NCI-H446 (cell line): ENCODE measurements at places on chromosomes 3 and 15.

DNA sequence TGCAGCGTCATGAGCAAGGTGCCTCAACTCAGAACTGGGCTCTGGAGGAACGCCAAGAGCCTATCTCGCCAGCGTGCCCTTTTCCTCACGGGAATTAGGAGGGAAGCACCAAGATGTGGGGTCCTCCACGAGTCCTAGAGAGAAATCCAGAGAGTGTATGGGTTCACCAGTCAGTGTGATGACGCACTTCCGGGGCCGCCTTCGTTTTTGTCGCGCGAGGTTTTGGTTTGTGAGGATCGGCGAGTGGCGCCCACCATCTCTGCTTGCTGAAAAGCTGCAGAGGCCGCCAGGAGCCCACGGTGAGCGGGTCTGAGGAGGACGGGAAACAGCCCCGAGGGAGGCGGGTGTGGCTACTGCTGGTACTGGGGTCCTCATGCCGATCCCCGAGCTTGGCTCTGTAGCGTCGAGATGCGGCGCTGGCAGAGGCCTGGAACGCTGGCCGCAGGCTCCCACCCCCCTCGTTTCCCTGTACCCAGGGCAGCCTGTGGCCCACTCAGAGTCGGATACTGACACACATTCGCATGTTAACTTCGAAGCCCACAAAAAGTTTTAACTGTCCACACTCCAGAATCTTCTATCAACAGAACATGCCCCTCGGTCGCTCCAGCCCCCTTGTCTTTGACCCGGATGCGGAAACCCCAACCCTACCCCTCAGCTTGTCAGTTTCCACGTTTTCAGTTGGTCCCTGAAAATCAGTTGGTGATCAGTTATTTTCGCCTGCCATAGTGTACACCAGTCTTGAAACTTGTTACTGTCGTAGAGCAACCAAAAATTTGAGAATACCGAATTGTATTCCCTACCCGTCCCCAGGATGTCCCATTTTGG is 30.4 kb downstream of the ZNF662 start:
- no peak for DNase-seq

DNA sequence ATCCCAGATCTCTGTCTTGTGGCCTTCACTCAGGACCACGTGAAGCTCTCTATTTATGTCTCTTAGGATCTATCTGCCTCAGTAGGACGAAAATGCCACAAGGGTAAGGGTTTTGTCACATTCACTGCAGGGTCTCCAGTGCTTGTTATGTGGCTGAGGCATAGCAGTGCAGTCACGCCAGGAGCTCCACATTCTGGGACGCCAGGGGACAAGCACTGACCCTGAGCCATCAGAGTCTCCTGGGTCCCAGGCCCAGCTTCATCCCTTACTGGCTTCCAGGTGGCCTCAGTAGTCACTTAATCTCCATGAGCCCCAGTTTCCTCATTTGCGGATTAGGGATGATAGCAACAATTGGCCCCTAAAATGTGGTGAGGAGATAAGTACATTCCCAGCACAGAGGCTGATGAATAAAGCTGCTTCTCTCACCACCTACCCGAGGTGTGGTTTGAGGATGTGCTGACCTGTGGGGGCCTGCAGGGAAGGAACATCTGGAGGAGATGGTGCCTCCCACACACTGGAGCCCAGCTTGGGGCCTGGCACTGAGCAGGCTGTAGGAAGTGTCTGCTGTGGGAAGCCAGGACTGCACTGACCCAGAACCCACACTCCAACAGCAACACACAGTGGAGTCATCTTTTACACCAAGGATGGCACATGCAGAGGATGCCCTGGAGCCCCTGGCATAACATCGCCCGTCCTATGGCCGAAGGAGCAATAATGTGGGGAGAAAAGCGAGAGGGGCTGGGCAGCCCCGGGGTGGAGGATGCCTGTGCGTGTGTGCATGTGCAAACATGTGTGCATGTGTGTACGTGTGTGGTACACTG is 93.2 kb upstream of the IQSEC1 start:
- no peak for DNase-seq

- DNase-seq = no peak
Measured at GRCh38 chr15:70156671-70157271, 59.1 kb upstream of the TLE3 start.

DNA sequence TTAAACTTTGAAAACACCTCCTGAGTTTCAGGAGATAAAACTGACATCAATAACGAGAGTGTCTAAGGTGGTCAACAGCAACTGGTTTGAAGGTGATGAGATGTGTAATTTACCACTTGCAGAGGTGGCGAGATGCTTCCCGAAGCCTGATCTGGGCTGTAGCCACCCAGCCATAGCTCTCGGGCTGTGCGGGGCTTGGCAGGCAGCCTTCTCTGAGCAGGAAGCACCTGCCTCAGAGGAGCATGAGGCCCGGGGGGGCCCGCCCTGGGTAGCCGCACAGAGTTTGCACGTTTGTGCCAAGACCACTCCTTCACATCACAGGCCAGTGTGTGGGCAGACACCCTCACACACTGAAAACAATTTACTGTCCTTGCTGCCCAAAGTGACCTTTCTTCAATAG is 220.3 kb downstream of the CACNA2D3 start:
- DNase-seq = no peak

DNA sequence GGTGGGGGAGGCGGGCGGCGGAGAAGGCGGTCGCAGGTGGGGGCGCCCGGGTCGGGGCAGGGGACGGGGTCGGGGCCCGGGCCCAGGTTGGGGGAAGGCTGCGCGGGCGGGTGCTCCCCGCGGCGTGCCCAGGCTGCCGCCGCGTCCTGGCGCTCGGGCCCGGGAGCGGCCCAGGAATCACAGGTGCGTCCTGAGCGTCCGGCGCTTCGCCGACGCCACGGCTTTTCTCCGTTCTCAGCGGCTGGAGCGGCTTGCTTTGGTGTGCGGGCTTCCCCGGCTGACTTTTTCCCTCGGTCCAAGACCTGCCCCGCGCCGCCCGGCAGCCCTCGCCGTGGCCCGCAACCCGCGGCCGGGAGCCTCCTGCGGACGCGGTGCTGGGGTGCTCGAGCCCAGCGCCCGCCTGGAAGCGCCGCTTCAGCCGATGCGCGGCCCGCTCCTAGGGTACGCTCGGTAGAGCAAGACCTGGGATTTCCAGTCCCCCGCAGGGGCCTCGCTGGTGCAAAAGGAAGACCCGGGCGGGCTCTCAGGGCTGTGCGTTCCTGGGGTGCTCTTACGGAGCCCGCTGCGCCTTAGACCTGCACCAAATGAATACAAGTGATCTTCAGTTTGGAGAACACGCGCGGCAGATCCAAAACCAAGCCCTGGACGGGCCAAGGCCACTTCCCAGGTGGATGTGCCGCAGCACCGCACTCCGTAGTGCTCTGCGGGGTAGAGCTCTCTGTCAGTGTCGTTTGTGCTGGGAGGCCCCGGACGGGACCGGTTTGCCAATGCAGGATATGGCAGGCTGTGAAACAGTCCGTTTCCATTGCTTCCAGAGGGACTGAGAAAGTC is 639 bp downstream of the NIPA1 start:
- no peak for DNase-seq

DNA sequence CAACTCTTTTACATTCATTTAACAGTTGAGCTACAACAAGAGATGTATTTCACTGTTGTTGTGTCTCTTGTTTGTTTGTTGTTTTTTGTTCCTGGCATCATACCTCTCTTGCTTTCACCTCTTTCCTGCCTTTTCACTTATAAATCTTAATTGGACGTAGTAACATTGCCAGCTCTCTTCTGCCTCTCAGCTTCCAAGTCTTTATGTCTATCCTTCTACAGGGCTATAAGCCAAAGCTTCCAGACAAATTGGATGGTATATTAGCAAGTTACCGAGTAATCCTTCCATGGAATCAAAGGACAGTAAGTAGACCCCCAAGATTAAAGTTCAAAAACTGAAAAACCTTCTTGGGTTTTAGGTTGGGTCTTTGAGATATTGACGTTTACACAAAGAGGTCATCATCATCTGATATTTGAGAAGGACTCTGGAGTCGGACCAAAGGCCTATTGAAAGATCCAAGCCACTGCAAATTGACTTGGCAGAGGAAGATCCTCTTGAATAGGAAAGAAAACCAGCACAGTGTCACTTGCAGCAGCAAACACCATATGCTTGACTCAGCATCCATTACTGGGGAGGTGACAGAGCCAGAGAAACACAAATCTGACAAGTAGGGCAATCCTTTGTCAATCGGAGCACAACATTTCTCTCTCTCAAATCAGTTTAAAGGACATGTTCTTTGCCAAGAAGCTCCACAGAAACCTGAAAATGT is 648.5 kb upstream of the NR2F2 start:
- DNase-seq = no peak

DNA sequence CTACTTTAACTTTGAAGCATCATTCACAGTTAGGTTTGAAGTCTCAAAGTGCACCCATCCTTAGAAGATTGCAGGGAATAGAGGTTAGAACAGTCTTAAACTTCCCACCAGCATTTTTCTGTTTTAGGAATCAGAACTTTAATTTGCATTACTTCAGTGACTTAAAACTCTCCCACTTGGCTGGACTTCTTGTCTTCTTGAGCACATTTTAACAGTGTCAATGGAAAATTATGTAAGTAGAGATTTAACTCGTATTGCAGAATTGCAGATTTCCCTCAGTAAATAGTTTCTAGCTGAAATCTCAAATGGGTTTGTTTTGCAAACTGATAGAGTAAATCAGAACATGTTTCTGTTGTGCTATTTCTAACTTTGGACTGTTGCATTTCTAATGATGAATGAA is 369.6 kb downstream of the OTOL1 start:
- no peak for DNase-seq

DNA sequence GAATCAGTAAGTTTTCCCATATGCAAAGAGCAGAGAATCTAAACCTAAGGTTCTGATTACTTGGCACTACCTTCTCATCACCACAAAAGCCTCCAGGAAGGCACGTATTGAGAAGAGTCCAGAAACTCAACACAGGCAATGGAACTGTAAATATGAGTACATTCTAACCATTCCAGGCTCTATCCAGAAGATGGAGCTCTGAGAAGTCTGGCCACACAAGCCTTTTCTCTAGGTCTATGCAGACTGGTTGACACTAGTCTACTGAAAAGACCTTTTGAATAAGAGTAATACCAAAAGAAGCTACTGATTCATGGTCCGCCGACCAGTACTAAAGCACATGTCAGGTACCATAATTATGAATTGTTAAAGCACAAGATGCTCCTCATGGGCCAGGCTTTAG is 12.2 kb upstream of the NCKIPSD start:
- DNase-seq = no peak

GRCh38 chr15:77548589-77549557 is 83.8 kb downstream of the LINGO1 start:
- DNase-seq = no peak

DNA sequence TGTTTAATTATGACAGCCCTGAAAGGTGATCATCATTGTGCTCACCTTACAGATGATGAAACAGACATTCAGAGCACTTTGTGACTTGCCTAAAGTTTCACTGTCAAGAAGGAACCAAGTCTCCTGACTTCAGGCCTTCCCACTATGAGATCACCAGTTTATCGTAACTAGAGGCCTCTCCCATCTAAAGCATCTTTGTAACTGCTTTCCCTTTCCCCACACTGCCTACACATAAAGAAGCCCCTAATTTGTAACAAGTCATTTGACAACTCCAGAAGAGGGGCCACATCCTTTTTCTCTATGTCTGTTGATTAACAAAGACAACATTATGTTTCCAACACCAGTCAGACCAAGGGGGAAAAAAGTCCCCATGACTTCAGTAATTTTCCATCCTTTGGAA is 1.1 kb downstream of the KLHL6 start:
- DNase-seq = no peak

- DNase-seq = peak; percentile 22
Measured at GRCh38 chr15:47384341-47384740, 333.0 kb upstream of the SEMA6D start.

GRCh38 chr15:23877502-23878412 is 190.7 kb upstream of the NDN start:
- DNase-seq = no peak

DNA sequence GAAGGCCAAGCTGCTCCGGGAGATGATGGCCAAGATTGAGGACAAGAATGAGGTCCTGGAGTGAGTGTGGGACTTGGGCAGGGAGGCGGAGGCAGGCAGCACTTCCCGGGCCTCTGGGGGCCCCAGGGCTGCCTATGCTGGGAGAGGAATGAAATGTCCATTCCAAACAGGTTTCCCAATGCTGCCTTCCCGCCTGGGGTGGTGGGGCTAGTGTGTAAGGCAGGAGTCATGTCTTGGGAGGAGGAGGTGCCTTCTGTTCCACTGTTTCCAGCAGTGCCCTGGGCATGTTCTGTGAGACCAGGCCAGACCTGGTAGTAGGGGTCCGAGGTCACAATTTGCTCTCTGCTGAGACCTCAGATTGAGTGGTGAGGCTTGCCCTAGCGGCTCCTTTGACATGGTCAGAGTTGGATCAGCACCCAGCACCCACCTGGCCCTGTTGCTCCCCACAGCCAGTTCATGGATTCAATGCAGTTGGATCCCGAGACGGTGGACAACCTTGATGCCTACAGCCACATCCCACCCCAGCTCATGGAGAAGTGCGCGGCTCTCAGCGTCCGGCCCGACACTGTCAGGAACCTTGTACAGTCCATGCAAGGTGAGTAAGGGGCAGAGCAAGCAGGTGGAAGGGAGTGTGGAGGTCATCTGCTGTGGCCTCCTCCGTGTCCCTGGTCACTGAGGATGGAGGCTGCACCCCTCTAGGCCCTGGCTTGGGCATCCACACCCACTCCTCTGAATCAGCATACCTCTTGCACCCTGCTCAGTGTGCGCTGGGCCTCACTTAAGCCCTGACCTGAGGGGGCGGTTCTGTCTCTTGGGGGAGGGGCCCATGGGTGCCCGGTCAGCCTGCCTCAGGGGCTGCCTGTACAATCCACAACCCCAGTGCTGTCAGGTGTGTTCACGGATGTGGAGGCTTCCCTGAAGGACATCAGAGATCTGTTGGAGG is 27.3 kb downstream of the PTPN23 start:
- DNase-seq = no peak
